IPS DF 6.9 (cell line): ENCODE measurements at places on chromosomes 13 and 19.

- no peak for DNase-seq
These were observed 7.2 kb downstream of the RNU6-9 start for GRCh38 chr19:900302-901111.

GRCh38 chr13:30880151-30880855, 25.8 kb upstream of the MEDAG start:
- no peak for DNase-seq

DNA sequence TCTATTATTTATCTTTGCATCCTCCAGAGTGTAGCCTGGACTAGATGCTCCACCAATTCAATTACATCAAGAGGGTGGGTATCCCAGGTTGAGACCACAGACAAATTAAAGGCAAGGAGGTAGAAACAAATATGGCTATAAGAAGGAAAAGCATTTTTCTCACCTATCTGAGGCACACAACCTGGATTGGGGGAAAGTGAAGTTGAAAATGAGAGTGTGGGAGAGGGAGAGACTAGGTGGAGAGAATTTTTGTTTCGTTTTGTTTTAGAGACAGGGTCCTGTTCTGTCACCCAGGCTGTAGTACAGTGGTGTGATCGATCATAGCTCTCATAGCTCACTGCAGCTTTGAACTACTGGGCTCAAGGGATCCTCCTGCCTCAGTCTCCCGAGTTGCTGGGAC, 5.8 kb upstream of the PRODH2 start:
- no peak for DNase-seq

DNA sequence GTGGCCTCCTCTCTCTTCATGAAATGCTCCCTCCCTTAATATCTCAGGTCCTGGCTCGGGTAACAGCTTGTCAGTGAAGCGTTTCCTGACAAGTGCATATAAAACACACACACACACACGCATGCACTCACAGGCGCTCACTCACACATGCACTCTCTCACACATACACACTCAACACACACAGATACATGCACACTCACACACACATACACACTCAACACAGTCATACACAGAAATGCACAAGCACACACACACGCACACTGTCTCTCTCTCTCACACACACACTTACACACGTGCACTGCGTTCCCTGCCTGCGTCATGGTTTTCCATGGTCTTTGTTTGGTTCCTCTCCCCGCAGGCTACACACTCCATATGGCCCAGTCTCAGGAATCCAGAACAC, 344.1 kb downstream of the UQCRFS1 start:
- no peak for DNase-seq

DNA sequence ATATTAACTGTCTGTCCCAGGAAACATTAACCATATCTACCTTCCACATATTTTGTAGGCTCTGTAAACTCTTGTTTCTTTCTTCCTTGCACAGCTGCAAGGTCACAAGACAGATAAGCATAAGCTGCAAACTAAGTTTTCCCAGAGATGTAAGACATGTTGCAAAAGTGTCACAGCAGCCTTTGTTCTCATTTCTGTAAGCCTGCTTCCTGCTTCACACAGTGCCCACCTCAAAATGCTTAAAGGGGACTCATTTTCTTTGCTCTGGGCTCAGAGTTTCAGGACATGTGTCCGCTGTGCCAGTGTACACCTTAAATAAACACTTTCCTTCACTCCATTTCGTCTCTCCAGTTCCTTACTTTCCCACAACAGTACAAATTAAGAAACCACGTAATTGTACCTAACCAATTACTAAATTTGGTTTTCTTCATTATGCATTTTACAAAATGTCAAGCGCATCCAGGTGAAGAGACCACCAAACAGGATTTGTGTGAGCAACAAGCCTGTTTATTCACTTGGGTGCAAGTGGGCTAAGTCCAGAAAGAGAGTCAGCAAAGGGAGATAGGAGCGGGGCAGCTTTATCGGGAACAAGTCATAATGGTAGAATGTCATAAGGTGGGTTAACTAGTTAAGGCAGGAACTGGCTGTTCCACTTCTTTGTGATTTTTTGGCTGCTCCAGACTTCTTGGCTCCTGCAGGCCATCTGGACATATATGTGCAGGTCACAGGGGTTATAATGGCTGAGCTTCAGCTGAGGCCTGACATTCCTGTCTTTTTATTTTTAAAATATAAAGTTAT, 12.7 kb upstream of the ZNF431 start:
- DNase-seq, result no peak

GRCh38 chr19:10061717-10062310, 24.3 kb upstream of the SHFL start:
- DNase-seq, result no peak

DNA sequence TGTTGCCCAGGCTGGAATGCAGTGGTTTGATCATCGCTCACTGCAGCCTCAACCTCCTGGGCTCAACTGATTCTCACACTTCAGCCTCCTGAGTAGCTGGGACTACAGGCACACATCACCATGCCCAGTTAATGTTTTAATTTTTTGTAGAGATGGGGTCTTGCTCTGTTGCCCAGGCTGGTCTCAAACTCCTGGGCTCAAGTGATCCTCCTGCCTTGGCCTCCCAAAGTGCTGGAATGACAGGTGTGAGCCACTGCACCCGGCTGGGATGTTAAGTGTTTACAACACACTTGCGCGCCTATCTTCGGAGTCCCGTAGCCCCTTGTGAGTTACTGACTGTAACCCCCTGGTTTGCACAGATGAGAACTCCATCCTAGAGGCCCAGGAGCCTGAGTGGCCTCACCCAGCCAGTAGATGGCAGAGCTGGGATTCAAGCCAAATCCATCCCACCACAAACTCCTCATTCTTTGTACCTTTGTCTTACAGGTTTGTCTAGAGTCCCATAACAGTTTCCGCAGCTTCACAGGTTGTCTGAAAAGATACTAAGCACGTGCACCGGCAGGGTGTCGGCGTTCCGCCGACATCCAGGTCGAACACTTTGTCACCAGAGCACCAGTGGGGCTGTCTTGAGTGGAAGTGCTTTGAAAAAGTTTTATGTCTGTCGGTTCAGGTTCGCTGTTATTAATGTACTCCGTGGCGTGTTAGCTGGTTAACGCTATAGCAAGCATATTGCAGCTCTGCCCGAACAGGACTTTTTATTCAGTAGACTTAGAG, 14.7 kb downstream of the MAG start:
- no peak for DNase-seq

DNA sequence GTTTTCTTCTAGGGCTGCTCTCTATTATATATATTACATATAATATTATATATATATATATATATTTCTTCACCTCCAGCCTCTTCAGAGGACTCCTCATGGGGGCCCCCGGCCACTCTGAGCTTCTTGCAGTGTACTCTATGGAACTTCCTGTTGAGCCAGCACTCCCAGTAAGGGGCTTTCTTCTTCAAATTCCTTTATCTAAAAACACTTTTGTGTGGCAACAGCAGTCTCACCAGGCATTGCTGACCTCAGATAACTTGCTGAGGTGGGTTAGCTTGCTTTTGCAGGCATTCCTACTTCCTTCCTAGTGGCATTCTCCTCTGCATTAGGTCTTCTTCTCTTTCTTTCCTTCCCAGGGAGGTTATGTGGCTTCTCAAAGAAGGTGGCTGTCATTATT, 381.5 kb downstream of the MYO16 start:
- peak; percentile 31 for DNase-seq
